Stimulated activated CD8-positive, alpha-beta memory T cell treated with anti-CD3 and anti-CD28 coated beads, Interleukin-7, amount 100 ng/mL, for 4 hours (primary cell): ENCODE measurements at places on chromosomes 2 and 18.

- DNase-seq = peak; percentile 22
Observed at GRCh38 chr2:111897924-111898702, at the start of gene MERTK. Gene MERTK, plus strand, starts transcription at chr2:111898607. Its CDS starts 129 bp downstream, at chr2:111898736.

- DNase-seq = no peak
Observed at GRCh38 chr2:16351541-16351940, 314.1 kb downstream of the CYRIA start.

- no peak for DNase-seq
Observed at GRCh38 chr2:240916571-240917008, 10.5 kb downstream of the CROCC2 start.

- no peak for DNase-seq
Observed at GRCh38 chr2:107303964-107304363, 418.0 kb upstream of the ST6GAL2 start.

- no peak for DNase-seq
Observed at GRCh38 chr2:236083934-236084333, 84.3 kb downstream of the GBX2 start.

- DNase-seq = no peak
Observed at GRCh38 chr18:28411806-28412205, 234.9 kb upstream of the CDH2 start.

DNA sequence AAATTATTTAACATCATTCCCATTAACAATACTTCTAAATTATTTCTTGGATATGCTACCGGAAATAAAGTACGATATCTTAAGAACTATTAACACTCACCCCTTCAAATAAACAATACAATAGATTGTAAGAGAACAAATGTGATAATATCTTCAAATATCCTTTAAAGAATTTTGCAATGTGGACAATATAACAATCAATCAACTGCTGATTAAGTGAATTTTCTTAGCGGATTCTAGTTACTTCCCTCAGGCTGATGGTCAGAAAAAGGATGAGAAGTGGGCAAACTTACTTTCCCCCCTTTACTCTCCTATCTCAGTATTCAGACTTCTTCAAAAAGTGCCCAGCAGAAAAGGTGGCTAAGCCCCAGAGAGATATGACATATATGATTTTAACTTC lies 10.8 kb downstream of the NFE2L2 start:
- DNase-seq = no peak

- no peak for DNase-seq
Observed at GRCh38 chr2:239393941-239394340, 6.9 kb downstream of the HDAC4 start.

DNA sequence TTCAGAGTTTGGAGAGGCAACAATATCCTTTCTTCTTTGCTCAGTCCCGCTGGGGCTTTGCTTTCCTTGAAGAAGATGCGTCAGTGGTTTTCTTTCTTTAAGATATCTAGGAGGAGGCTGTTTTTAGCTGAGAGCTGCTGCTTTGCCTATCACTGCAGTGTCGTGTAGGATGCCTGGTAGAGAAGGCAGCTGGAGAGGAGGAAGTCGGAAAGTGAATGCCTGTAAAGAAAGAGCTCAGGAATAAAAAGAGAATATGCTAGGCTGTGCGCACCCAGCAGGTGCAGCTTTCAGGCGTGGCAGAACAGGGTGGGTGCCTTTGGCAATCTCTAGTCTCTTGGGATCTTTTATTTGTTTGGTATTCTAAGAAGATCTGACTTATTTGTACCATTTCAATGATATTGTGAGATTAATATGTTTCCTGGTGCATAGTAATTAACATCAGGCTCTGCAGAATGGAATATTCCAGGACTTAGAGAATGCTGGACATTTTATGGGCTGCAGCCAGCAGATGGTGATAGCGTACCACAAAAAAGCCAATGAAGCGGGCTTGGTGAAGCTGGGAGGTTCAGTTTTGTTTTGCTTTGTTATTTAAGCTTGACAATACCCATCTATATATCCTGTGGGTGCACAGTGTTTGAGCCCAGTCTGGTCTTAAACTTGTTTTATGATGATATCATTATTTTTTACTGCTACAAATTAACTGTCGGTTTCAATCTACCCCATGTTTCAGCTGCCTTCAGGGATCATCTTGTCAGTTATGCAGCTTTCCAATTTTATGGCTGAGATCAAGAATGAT lies 34.9 kb downstream of the CAVIN2 start:
- no peak for DNase-seq

DNA sequence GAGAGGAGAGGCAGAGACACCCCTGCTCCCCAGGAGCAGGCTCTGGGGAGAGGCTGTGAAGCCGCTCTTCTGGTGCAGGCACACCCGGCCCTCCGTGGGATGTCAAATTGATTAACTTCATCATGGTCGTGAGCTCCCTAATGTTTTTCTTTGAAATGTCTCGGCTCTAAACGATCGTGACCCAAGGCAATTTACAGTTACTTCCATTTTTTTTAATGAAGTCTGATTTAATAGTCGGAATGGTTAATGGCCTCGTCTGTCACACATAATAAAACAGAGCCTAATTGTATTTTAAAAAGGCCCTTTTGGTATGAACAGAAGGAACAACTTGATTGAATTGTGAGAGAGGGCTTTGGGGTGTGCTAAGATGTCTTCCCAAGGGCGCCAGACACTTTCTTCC lies 130.2 kb downstream of the SMAD2 start:
- DNase-seq = no peak

DNA sequence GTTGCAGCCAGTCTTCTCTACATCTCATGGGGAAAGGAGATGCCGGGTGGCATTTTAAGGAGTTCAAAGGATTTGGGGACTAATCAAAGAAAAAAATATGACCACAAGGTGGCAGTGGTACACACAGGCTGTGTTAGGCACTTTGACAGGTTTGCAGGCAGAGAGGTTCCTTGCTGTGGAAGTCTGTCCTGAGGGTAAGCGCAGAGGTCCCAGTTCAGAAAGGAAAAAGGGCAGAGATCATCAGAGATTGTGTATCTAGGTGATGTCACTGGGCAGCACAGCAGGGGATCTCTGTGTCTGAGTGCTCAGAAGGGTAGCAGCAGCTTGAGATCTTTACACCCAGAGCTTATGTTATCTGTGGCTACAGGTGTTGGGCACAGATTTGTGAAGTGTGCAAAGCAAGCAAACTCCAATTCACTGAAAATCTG lies 231.4 kb downstream of the LRRTM1 start:
- DNase-seq = no peak

DNA sequence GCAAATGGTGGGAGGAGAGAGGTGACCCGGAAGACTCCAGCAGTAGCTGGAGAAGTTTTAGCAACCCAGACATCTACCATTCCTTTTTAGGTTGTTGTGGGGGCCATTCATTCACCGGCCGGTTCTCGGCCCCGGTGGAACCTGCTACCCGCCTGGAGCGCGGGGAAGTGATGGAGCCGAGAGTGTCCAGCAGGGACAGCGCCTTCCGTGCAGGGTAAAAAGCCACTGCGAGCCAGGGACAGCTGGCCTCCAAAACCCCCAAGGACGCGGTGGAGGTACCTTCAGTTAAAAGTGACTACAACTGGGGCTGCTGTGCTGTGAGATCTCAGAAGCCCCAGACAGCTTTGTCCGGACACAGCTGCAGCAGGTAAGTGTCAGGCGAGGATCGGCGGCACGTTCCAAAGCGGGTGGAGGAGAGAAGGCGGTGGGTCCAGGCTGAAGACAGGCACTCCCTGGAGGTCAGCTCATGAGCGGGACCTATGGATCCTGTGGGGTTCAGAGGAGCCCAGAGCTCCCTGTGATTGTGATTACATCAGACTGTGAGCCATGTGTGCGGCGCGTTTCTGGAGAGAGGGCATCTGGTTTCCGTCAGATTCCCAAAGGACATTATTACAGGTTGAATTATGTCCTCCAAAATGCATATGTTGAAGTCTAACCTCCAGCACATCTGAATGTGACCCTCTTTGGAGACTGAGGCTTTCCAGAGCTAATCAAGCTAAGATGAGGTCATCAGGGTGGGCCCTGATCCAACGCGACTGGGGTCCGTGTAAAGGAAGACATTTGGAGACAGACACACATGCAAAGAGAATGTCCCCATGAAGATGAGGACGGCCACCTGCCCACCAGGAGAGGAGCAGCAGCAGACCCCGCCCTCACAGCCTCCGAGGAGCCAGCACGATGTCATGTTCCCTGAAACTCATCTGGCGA lies 276.3 kb downstream of the EIPR1 start:
- no peak for DNase-seq

DNA sequence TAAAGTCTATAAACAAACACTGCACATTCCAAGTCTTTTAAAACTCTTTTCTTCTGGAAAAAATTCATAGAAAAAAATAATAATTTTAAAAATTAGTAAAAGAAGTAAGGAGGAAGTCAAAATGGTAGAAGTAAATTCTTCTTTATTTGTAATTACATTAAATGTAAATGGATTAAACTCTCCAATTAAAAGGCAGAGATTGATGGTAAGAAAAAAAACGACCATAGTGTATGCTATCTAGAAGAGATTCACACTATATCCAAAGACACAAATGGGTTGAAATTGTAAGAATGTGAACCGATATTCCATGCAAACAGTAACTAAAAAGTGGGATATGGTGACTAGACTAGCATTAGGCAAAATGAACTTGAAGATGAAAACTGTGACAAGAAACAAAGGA lies 1196.1 kb upstream of the CDH2 start:
- DNase-seq = no peak
